OCI-M1 (cell line): ENCODE measurements at places on chromosomes 11 and 22.

DNA sequence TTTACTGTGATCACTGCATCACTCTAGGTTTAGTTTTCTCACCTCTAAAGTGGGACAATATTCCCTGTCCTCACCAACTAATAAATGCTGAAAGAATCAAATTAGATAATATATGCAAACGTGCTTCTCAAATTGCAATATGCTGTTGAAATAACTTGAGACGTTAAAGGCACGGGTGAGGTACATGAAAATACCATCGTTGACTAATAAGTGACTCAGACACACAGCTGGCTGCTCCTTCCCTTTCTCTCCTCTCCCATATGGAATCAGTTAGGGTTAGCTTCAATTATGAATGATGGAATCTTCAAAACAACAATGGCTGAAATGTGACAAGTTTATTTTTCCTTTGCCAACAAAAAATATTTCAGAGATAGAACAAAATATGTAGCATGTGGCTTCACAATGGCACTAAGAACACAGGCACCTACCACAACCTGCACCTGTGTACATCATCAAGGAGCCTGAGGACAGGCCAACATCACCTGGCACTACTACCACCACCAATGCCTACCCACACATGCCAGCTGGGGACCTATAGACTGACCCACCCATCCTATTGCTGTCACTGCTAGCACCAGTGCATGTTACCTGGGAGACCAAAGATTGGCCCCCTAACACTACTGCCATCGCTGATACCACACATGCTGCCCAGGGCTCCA lies 13.7 kb downstream of the GDPD4 start:
- no peak for DNase-seq

DNA sequence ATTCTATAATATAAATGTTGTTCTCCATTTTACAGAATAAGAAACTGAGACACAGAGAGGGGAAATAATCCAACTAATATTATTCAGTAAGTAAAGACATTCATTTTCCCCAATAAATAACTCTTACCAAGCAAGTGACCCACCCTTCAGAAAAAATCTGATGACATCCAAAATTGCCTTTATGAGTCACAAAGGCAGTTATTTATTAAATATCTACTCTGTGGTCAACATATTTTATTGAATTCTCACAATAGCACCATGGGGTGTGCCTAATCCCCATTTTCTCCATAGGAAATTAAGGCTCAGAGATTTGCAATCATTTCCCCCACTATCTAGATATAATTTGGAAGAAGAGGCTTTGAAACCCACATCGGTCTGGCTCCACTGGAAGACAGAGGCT lies 161.5 kb upstream of the ISX start:
- DNase-seq = no peak

GRCh38 chr11:61477126-61477525 lies 31.4 kb upstream of the LRRC10B start:
- no peak for DNase-seq

DNA sequence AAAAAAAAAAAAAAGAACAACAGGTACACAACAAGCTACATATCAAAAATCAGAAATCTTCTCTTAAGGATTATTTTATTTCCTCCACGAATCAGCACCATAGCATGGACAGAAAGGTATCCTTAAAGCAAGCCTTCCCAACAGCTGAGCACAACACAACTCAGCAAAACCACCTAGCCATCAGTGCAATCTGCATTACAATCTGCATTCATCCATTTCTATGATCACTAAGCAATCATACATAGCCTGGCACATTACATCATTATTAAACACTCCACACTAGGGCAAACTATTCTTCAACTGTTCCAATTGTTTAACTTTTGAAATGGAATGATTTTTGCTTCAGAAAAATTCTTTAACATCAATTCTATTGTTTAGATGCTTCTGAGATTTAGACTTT lies 29.0 kb downstream of the MRTFA start:
- DNase-seq = no peak

DNA sequence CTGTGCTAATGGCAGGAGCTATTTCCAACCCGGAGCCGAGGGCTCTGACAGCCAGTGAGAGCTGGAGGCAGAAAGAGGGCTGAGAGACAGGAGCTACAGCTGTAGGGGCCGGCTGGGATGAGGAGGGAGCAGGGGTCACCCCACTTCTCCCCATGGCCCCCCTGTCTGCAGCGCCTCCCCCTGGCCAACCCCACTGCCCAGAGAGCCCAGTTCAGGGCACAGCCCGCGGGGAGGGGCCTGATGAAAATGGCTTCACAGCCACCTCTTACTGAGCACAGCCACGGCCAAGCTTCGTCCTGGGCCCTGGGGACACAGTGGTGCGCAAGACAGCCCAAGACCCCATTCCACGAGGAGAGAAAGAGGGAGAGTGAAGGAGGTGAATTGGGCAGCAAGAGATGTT lies 27.9 kb downstream of the RPL3 start:
- no peak for DNase-seq

DNA sequence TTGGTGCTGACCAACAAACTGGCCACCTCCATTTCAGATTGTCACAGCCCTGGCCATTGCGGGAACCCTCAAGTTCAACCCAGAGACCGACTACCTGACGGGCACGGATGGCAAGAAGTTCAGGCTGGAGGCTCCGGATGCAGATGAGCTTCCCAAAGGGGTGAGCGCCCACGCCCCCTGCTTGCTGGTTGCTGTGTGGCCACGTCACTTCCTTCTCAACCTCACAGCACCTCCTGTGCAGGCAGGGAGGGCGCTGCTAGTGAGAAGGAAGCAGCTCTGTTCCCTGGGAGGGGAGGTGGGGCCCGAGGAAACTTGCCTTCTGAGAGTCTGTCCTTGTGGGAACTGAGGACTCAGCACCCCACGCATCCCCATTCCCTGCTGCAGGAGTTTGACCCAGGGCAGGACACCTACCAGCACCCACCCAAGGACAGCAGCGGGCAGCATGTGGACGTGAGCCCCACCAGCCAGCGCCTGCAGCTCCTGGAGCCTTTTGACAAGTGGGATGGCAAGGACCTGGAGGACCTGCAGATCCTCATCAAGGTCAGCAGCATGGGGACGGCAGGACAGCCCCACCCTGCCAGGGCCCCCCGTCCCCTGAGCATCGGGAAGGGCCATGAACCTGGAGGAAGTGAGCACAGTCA lies 19.3 kb downstream of the POLR3H start:
- no peak for DNase-seq

DNA sequence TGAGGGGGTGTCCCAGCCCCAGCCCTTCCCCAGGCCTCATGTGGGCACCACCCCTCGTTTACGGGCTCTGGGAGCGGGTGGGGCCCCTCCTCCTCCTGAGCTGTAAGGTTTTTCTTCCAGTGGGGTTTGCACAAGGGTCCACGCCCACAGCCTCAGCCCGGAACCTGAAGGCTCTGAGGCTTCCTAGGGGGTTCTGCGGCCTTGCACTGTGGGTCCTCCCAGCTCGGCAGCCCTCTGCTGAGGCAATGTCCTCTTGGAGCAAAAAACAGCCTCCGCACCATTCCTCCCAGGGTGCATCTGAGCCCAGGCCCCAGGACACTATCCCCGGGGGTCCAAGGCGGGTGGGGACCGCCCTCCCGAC lies 14.1 kb downstream of the H19 start:
- no peak for DNase-seq

GRCh38 chr11:86244063-86244521 lies 461 bp upstream of the EED start:
- DNase-seq = peak; percentile 100

GRCh38 chr11:57638005-57638781 lies 11.5 kb downstream of the YPEL4 start:
- peak; percentile 57 for DNase-seq

DNA sequence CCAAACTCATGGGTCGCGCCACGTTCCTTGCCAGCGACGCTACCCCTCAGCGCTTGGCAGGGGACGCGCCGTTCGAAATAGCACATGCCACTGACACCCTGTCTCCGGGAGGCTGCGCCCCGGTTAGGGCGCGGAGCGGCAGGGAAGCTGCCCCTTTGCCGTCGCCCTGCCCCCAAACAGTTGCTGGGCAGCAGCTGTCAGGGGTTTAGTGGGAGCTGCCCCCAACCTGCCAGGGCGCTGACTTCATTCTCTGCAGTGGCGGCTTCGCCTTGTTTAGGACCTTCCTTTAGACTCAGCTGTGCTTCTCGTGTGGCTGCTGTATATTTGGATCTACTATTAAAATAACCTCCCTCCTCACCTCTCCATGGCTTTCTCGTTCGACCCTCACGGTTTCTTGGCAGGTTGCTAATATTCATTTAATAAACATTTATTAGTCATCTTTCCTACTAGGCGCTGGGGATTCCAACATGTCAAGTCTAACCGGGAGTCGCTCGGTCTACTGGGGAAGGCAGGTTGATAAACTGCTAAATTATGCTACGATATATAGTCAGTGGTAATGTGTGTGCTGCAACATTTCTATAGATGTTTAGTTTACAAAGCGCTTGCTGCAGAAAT lies 782 bp downstream of the TMEM109 start:
- peak; percentile 64 for DNase-seq

GRCh38 chr22:47533961-47534803 lies 771.7 kb downstream of the TBC1D22A start:
- no peak for DNase-seq

GRCh38 chr11:23221366-23221765 lies 361.1 kb upstream of the CCDC179 start:
- no peak for DNase-seq

DNA sequence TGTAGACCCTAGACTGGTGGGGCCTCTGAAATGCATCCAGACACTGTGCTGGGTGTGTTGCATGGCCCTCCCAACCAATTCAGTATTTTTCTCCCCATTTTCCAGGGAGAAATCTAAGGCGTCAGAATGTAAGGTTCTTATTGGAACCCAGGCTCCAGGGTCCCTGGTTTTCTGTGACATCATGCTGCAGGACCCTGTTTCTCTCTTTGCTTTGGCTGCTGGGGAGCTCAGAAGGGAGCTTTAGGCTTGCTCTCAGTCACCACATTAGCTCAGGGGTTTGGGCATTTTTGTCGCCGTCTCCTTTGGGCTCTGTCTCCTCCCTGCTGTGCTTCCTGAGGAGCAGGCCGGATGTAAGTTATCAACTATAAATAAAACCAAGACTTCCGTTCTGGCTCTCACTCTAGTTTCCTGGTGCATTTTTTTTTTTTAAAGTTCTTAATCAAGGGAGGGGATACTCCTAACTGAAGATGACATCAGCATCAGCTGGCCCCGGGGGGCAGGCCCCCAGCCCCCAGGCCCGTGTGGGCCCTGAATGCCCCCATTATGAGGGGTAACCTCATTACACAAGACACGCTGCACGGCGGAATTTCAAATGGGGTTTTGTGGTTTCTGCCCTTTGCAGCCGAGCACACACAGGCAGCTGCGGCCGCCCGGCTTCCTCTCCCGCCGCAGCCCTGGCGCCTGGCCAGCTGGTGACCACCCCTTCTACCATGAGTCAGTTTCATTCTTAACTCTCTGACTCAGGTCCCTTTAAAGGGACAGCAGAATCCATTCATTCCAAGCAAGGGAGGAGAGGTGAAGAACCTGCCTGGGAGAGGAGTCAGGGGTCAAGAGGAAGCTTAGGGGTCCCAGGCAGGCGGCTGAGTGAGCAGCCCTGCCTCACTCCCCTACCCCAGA lies 3.2 kb downstream of the MYEOV start:
- peak; percentile 100 for DNase-seq

GRCh38 chr22:37283393-37283937 lies 1.2 kb downstream of the CYTH4 start:
- no peak for DNase-seq

- no peak for DNase-seq
These were observed 4.3 kb downstream of the SF3B2 start for GRCh38 chr11:66056501-66056900.

DNA sequence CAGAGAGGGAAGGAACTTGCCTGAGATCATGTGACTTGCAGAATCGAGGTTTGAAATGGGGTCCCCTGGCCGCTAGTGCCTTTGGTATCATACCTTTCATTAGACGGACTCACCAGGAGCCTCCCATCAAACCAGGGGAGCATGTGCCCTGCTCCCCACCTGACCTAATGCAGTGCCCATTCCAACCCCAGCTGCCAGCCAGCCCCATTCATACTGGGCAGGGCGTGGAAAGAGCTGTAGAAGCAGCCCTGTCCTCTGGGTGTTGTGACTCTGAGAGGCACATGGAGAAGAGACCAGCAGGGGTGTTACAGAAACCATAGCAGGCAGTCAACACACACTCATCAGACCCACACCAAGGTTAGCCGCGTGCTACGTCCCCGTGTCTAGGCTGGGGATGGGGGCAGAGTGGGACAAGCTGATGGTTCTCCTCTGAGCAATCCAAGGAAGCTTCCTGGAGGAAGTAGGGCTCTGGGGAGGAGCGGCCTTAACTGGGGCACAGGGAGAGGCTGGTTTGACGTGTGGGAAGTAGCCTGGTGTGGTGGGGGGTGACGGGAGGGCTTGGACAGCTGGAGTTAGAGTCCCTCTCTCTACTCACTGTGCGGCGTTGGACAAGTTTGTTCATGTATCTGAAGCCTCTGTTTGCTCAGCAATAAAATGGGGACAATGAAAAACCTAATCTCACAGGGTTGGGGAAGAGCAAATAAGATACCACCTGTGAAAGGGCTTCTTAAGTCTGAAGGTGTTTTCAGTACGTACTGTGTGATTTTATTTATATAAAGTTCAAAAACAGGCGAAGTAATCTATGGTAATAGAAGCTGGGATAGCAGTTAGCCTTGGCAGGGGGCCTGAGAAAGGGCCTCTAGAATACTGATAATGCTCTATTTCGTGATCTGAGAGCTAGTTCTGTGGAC lies 14.0 kb downstream of the GRIK4 start:
- no peak for DNase-seq

DNA sequence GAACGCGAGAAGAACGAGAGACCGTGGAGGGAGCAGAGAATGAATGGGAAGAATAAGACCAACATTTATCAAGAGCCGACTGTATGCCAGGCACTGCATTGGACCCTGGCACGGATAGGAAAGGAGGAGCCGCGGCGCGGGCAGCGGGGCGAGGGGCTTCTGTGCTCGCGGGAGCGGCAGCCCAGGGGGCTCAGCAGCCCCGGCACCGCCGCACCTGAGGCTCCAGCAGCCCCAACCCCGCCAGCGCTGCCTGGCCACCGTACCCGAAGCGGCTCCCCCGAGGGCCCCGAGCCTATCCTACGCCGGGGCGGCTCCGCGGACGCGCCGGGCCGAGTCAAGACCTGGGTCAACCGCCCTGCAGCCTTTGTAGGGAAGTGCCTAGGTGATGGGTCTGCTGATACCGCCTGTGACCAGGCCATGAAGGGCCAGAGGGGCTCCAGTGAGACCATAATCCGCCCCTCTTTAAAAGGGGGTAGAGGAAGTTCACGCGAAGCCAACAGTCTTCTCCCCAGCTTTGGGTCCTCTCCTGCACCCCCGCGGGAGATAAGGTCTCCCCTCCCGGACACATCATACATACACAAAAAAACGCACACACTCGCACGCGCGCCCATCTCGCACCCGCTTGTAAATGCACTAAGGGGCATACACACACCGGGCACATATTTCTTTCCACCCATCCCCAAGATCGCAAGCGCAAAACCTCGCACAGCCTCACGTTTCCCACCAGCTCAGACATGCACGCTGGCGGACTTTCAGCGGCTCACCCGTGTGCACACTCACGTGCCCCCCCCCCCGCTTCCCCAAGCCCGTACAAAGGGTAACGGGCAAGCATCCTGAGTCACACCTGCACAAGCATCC lies 935 bp upstream of the RTN4RL2 start:
- peak; percentile 47 for DNase-seq

GRCh38 chr22:49936973-49937757 lies 18.7 kb downstream of the CRELD2 start:
- DNase-seq = no peak

- peak; percentile 82 for DNase-seq
These were observed 6.1 kb upstream of the STIM1 start for GRCh38 chr11:3849297-3849874.

- DNase-seq = peak; percentile 39
These were observed 830 bp downstream of the ACAT1 start for GRCh38 chr11:108122166-108122628.

GRCh38 chr11:105164208-105164607 lies 24.6 kb upstream of the CARD18 start:
- no peak for DNase-seq

- no peak for DNase-seq
These were observed 50.7 kb downstream of the PRR5L start for GRCh38 chr11:36346562-36347383.
